ENCODE measurements at places on chromosomes 1 and 21.

GRCh38 chr1:26112407-26112775, 767 bp downstream of the PDIK1L start:
- peaks cover 11% of the 10 kb centered on the region for H3K36me3 ChIP-seq
- peak overlapping the region; percentile 81 for H3K27ac ChIP-seq
- H3K27me3 ChIP-seq: no peaks in the 10 kb centered on the region
- peak overlapping the region; percentile 92 for H3K4me3 ChIP-seq
- no peak for DNase-seq
- H3K4me1 ChIP-seq: peaks cover 16% of the 10 kb centered on the region

- H3K27me3 ChIP-seq: no peaks in the 10 kb centered on the region
- DNase-seq: no peak
- H3K27ac ChIP-seq: no peak overlapping the region
- no peaks in the 10 kb centered on the region for H3K4me1 ChIP-seq
- H3K36me3 ChIP-seq: no peaks in the 10 kb centered on the region
Observed at GRCh38 chr1:224922404-224923164, 6.9 kb upstream of the DNAH14 start.

DNA sequence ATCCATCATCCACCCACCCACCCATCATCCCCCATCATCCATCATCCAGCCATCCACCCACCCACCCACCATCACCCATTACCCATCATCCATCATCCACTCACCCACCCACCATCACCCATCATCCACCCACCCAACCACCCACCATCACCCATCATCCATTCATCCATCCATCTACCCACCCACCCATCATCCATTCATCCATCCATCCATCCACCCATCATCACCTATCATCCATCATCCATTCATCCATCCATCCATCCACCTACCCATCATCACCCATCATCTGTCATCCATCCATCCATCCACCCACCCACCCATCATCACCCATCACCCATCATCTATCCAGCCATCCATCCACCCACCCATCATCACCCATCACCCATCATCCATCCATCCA, 81.5 kb downstream of the ADARB1 start:
- no peak overlapping the region for H3K4me3 ChIP-seq
- no peaks in the 10 kb centered on the region for H3K36me3 ChIP-seq
- H3K27ac ChIP-seq: no peak overlapping the region
- DNase-seq: no peak
- no peaks in the 10 kb centered on the region for H3K27me3 ChIP-seq
- peaks cover 4% of the 10 kb centered on the region for H3K4me1 ChIP-seq

DNA sequence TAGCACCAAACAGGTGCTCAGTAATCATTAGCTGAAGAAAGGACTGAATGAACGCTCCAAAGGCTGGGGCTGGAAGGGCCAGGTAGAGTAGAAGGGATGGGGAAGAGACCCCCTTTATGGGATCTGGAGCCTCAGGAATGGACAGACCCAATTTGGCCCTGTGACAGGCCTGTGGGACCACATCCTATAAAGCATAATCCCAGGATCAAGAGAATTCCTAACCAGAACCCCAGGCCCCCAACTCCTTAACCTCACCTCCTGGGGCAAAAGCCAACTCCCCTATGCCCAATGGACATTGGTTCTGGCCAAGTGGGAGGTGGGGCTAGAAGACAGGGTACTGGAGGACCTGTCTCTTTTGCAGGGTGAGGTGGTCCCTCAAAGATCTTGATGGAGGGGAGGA, 9.2 kb downstream of the HPCAL4 start:
- no peak for DNase-seq
- H3K4me1 ChIP-seq: no peaks in the 10 kb centered on the region
- no peaks in the 10 kb centered on the region for H3K27me3 ChIP-seq
- no peaks in the 10 kb centered on the region for H3K36me3 ChIP-seq
- H3K4me3 ChIP-seq: no peak overlapping the region

DNA sequence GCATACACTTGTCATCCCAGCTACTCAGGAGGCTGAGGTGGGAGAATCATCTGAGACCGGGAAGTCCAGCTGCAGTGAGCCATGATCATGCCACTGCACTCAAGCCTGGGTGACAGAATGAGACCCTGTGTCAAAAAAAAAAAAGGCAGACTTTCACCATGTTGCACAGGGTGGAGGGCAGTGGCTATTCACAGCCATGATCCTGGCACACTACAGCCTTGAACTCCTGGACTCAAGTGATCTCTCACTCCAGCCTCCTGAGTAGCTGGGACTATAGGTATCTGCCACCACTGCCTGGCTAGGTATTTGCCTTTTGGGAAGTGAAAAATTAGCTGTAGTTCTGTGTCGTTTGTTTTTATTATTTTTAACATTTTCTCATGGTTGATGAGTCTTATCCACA, 19.1 kb downstream of the SPATA45 start:
- H3K27me3 ChIP-seq: no peaks in the 10 kb centered on the region
- H3K4me3 ChIP-seq: no peak overlapping the region
- H3K36me3 ChIP-seq: no peaks in the 10 kb centered on the region
- no peaks in the 10 kb centered on the region for H3K4me1 ChIP-seq

Measured in ascending aorta (tissue), 2 donors.